NCI-H1105 treated with DMSO at 0.1 percent for 48 hours (cell line): ENCODE measurements at places on chromosomes 11 and 22.

DNA sequence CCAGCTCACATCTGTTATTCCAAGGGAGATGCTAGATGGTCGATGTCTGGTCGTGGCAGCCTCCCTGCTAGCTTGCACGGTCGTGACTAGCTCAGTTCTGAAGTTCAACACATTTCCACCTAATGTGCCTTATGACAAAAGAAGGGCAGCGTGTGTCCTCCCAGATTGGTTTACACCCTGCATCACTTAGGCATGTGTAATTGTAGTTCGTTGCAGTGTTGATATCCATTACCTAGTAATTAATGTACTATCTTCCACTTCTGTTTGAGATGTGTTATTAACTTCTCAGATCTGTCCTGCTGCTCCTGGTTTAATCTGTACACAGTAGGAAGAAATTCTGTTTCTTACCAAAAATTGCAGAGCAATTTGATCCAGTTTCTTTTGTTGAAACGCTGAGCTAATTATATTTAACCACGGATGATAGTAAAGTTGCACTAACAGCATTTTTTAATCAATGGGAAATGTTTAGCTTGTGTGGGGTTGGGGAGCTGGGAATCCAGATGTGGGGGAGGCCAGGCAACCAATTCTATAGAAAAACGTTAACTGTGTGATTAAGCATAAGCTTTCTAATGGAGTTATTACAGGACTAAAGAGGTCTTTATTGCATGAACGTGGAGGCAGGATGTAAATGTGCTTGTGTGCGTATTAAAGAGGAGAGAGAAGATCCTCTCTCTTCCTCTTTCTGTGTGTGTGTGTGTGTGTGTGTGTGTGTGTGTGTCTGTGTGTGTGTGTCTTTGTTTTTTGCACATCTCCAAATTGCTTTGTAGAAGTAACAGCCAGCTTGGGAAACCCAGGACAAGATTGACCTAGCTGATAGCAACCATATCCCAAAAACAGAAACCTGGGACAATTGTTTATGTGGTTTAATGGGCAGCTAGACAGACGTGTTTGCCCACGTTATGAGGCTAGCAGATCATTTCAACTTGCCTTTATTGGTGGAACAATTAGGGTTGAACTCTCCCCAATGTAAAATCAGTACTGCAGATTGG, 145.7 kb upstream of the TTC12 start:
- peak; percentile 64 for DNase-seq

DNA sequence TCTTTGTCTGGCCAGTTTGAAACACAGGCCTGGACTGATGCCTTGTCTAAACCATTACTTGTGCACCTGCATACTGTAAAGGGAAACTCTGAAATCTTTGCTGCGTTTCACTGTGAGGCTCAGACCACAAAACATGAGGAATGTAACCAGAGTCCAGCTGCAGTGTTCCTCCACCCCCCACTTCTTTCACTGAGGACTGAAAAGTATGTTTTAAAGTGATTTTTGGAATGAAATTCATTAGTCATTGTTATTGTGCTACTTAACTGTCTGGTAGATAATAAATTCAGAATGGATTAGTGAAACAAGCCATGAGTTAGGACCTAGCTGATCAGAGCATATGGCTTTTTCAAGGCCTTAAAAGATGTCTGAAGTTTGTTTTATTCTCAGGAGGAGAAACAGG, 181.2 kb downstream of the WNT11 start:
- no peak for DNase-seq

- no peak for DNase-seq
These were observed 3.4 kb downstream of the KMT2A start for GRCh38 chr11:118439646-118440045.

DNA sequence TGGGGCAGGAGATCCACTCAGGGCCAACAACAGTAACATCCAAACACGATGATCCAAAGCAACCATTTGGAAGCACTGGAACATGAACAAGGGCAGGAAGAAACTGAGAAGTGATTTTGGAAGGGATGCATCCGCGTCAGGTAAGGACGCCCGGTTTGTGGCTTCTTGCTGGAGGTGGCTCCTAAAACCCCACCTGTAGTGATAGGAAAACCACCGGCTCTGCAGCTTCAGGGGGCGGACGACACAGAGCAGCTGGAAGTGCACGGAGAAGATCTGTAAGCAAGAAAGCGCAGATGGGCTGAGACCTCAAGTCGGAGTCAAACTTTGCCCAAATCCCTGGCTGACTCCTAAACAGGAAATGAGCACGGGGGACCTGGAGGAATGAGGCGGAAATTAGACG, 1066.1 kb downstream of the BRD1 start:
- no peak for DNase-seq

DNA sequence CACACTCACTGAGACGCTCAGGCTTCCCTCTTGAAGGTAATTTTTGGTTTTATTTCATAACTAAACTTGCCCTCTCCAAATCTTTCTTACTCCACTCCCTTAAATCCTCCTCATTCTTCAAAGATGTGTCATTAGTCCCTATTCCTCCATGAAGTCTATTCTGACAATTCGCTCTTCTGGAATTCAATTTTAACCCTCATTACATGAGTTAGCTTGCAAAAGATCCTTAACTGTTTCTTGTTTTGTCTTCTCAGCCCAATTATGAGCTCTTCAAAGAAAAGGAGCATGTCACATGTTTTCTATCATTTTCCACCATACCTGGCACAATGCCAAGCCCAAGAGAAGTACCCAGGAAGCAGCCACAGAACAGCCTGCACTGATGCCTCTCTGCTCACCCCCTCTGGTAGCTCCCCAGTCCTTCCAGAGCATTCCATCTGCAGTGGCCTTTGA, 13.0 kb downstream of the GALNT18 start:
- DNase-seq, result peak; percentile 44

DNA sequence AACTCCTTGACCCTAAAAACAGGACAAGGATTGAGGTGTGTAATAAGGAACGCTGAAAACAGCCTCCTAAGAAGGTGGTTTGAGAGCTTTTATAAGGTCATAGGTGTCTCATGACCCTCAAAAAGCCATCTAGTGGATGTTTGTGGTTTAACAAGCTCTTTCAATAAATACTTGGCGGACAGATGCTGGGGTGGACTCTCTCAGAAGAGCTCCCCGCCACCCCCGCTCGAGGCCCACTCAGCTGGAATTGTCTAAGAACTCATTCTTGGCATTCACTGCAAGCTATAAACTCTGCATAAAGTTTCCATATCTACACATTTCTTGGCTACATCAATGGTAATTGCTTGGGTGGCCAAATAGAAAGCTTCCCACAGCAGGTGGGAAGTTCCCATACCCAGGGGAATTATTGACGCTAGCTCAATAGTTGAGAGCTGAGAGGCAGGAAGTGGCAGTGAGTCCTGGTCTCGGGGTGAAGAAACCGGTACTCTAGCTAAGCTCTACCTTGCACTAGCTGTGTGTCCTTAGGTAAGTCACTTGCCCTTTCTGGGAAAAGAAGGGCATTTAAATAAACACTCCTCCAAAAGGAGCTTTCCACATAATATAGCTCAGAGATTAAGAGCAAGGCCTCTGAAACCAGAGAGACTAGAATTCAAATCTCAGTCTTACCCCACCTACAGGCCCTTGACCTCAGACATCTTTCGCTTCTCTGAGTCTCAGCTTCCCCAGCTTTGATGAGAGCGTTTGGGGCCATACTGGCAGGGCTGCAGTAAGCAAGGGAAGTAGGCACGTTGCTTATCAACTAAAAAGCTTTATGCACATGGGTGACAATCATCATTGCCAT, 6.4 kb downstream of the MS4A15 start:
- DNase-seq, result peak; percentile 86

DNA sequence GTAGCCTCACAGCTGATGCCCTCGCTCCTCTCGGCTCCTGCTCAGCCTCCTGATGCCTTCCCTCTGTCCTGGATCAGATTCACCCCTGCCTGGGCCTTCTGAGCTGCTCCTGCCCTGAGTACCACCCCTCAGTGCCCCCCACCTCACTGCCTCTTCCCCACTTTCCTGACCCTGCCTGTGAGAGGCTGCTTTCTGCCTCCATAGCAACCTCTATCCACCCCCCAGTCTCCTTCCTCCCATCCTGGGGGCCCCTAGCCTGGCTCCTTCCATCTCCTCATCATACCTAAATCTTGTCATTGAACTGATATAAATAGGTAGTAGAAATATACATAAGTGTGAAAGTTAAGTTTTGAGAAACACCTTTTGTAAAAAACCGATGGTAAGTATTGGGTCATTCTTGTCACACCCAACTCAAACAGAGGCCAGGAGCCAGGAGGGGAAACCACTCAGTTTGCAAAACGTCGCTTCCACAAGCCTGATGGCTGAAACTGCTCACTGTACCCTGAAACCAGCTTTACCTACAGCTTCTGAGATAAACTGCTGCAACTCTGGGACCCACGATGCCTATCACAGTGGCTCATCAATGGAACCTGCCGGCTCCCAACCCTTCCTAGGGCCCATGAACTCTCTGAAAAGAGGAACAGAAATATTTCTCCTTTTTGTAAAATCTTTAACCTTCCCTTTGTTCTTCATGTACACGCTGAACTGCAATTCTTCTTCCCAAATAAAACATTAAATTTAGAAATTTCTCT, 4.8 kb upstream of the APOBEC3H start:
- DNase-seq, result no peak

DNA sequence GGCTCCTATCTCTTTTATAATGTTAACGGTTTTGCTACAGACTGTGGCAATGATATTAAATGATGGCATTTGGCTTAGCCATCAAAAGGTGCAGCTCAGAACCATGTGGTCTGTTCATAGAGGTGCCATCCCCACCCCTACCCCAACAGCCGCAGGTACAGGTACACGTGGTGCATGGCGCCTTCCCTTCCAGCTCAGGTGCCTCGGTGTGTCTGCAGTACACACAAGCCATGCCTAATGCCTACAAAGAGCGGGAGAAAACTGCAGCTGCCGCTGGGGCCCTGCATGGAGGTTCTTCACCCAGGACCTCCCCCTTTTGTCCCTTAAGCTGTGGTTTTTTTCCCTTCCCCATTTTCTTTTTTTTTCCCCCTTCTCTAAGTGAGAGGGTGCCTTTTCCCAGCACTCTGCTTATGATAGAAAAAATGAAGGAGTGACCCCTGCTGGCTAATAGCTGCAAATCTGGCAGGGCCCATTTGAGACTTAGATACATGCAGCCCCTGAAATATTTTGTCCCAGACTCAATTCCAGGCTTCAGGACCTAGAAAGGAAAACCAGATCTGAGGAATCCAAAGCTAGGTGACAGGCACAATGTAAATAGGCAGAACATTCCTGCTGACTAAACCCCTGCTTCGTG, 6.5 kb downstream of the OR52M1 start:
- DNase-seq, result no peak

DNA sequence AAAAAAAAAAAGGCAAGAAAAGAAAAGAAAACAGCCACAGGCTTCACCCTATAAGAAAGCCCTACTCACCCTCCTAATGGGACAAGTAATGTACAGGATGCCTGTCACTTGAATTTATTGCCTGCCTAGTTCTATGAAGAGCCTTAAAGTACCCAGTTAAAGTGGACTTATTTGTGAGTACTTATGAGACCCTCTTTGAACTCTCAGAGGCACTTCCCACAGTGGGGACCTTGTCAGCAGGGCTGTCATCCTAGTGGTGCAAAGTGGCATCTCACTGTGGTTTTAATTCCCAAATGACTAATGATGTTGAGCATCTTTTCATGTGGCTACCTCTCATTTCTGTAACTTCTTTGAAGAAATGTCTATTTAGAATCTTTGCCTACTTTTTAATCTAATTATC, 41.8 kb upstream of the BARX2 start:
- DNase-seq, result peak; percentile 24

DNA sequence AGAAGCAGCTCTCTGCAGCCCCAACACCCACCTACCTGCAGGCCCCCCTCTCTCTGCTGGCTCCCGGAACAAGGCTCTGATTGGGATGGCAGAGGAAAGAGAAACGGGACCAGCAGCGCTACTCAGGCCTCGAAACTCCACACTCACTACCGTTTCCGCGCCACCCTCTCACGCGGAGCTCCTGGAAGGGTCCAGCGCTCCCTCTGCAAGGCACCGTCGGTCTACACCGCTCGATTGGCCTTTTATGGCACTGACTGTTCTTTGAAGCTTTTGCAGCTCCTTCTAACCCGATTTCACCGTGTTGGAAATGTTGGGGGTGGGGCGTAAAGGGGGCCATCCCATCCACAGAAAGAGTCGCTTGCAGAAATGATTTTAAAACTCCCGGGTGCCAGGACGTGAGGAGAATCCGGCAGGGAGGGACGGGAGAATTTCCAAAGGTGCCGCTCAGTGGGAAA, 323 bp upstream of the PANX1 start:
- peak; percentile 67 for DNase-seq

- DNase-seq, result no peak
These were observed 14.6 kb downstream of the C11orf97 start for GRCh38 chr11:94526645-94527438.

DNA sequence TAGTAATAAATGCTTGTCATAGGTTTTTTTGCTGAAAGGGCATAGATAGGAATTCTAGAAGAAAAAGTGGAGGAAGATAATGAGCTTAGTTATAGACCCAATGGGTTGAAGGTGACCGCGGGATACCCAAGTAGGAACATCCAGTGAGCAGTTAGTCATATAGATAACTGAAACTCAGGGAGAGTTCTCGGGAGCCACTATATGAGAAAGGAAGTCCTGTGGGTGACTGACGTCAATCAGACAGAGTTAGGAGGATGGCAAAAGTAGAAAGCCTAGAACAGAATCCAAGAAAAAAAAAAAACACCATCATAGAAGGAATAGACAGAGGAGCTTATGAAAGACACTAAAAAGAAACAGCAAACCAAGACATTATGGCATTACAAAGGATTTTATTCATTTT, 1.6 kb upstream of the CNGA4 start:
- DNase-seq, result no peak

- peak; percentile 64 for DNase-seq
These were observed 101.2 kb downstream of the BCR start for GRCh38 chr22:23281406-23282088.

GRCh38 chr11:77019976-77020595, 14.1 kb upstream of the B3GNT6 start:
- no peak for DNase-seq

GRCh38 chr22:35230417-35230816, 26.9 kb upstream of the HMGXB4 start:
- no peak for DNase-seq

DNA sequence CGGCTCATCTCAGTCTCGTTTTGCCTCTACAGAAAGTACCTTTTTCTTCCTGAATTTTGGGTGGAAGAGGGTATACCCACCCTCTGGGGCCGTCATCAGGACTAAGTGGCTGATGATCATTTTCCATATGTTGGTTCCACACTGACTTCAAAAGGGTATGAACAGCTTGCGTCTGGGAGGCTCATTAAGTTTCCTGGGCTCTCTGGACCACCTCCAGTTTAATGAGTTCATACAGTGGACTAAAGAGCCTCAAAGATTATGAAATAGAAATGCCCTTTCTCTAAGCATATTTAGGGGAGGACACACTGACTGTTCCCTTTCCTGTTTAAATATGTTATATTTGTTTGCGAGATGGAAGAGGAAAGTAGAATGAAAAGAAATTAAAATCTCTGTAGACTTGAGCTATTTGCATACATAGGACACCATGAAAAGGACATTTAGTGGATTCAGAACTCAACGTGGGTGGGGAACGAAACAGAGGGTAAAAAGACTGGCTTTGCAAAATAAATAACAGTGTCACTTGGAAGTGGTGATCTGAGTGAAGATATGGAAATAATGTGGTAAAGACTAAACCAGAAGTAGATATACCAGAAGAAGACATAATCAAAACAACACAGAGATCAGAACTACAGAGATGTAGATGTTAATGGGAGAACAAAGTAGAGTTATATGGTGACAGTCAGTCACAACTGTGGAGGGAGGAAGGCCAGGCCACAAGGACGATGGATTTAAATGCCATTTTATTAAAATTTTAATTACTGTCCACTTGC, 18.7 kb downstream of the LDLRAD3 start:
- DNase-seq, result no peak

GRCh38 chr22:20159076-20159475, 8.2 kb upstream of the CCDC188 start:
- DNase-seq, result no peak
